Cerebellar cortex (tissue), 1 donor: ENCODE measurements at places on chromosomes 12 and 14.

- peak; percentile 96 for DNase-seq
These were observed 92.5 kb downstream of the SSPN start for GRCh38 chr12:26287671-26288381.

- no peak for DNase-seq
These were observed 9.7 kb downstream of the DNM1L start for GRCh38 chr12:32688786-32689185.

GRCh38 chr14:90198541-90199060 lies 57.8 kb upstream of the PSMC1 start:
- DNase-seq: no peak

DNA sequence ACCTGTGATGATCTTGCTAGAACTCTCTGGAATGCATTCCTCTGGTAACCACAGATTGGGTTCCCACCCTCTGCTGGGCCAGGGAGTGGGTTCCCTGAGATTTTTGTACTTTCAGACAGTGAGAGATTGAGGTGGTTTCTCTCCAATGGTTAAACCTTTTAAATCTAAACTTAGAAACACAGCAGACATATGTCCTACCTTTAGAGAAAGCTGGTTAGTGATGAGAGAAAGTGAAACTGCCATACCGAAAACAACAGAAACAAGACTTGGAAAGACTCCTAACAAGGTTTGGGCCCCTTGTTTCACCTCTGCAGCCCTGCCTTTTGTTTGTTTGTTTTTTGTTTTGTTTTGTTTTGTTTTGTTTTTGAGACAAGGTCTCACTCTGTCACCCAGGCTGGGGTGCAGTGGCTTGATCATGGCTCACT lies 9.7 kb upstream of the SGPP1 start:
- no peak for DNase-seq

- DNase-seq: no peak
These were observed 70.4 kb upstream of the RIC8B start for GRCh38 chr12:106704081-106704480.

GRCh38 chr12:7171854-7172253 lies 17.6 kb upstream of the PEX5 start:
- no peak for DNase-seq

DNA sequence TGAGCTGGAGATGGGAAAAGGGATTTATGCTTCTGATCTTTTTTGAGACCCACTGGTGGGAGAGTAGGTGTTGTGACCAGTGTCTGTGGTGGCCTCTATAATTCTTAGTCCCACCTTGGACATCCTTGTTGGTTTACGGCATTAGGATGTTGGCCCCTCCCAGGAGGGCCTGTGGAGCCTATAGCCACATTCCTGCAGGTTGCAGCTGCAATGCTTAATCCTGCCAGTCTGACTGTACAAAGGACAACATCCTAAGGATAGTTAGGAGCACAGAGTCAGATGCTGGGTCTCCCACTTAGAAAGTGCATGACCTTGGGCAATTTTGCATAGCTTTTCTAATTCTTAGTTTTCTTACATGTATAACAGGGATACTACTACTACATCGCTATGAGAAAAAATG lies 150.9 kb upstream of the SLC38A2 start:
- no peak for DNase-seq

- DNase-seq: peak; percentile 86
These were observed 172.8 kb upstream of the DCN start for GRCh38 chr12:91355150-91356006.

DNA sequence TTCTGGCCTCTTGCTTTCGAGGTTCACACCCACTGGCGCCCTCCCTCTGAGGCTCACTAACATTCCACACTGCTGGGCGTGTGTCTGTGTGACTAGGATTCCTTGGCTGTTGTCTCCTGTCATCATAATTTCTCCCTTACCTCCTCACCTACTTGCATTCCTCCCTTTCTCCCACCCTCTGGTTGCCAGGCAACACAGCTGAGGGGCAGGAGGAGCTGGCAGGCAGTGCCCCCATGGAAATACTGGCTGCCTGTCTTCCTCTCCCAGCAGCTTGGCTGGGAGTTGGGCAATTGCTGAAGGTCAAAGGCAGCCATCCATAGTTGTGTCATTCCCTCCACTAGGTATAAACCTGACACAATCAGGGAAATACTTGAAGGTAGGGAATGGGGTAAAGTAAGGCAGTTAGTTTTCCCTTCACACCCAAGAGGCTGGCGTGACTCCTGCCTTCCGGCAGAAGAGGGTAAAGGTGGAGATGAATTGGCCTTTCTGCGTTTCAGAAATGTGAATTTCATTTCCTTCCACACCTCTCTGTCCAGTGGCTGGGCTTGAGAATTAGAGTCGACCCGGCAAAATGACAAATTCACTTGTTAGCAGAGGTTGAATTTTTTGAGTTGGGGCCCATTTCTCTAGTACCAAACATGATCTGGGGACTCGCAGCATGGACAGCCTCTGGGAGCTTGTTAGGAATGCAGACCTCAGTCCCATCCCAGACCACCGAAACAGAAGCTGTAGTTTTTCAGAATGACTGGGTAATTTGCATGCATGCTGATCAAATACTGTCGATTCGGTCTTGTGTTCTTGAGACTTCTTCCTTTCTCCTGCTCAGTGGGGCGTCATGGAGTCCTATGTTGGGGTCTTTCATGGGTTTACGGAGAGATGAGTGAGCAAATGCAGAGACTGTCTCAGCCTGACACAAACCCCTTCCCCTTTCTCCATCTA lies 24.3 kb upstream of the EMP1 start:
- DNase-seq: peak; percentile 85

GRCh38 chr12:5318874-5319273 lies 113.0 kb upstream of the NTF3 start:
- DNase-seq: no peak

- no peak for DNase-seq
These were observed 2.2 kb upstream of the KRT3 start for GRCh38 chr12:52798003-52798670.

GRCh38 chr14:103105580-103106150 lies 11.1 kb downstream of the EXOC3L4 start:
- no peak for DNase-seq

DNA sequence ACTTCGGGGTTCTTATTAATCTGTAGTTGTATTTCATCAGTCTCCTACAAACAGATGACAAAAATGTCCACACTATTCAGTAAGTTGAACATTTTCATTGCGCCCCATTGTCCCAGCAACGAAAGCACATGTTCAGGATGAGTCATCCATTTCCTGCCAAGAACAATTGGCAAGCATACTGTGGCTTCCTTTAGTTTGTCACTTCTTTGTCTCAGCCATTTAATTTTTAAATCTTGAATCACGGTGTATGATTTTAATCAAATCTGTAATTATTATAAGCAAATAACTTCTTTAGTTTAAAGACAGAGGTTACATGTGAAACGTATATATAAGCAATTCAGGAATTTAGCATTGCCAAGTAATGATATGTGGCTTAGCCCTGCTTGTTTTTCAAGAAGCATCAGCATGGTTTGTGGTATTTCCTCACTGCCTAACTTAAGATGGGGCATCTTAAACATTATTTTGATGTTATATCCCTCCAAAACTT lies 211.3 kb upstream of the KRR1 start:
- DNase-seq: peak; percentile 91

- no peak for DNase-seq
These were observed 2.3 kb downstream of the KRT78 start for GRCh38 chr12:52846356-52846970.

DNA sequence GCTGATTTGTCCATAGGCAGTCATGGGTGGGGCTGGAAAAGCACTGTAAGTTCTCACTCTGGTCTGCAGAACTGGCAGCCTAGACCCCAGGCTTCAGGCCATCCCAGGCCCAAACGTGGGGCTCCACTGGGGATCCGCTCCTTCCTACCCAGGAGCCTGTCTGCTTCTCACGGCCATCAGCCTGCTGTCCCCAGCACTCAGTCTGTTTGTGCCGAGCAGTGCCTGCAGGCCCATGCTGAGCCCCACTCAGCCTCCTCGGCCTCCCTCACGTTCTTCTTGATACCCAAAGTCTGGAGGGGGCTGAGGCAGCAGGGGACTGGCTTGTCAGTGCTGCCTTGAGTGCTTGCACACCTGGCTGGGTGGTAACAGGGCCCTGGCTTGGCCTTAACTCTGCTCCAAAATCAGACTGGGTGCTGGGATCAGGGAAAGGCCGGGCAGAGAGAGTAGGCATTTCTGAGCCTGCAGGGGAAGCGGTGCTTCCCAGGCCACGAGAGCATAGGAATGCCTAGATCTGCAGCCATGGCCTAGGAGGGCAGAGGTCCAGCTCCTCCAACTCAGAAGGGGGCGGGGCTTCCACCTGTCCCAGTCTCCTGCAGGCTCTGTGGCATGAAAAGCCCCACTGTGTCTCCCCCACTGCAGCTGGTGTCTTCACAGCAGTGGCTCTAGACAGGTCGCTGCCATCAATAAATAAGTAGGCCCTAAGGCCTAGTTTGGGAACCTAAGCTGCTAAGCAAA lies 772.4 kb upstream of the FBXO33 start:
- DNase-seq: no peak

DNA sequence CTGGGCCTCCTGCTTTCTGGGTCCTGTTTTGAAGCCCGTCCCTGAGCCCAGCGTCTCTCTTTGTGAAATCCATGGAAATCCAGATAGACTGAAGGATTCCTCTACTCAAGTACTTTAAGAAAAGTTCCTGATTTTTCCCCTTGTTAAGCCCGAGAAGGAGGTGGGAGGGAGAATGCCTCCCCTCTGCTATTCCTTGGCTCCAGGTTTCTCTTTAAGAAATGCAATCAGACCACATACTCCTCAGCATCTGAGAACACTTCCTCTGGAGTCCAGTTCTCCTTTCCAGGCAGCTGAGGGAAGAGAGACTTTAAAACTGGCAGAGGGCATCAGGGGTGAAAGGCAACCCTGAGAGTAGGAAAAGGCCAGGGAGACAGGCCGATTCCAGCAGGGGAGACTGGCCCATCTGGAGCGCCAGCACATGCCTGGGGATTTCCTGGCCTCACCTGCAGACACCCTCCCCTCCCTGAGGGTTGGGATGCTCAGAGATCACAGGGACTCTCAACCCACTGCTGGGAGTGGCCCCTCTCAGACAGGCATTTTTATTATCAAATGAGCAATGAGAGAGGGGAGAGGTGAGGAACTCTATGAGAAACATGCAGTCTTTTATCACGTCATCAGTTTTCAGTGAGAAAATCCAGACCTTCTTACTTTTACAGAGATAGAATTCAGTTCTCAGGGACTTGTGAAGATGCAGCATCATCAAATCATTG lies 2.0 kb upstream of the EMP1 start:
- DNase-seq: peak; percentile 70

GRCh38 chr12:215116-215515 lies 1.2 kb upstream of the SLC6A12 start:
- DNase-seq: no peak

DNA sequence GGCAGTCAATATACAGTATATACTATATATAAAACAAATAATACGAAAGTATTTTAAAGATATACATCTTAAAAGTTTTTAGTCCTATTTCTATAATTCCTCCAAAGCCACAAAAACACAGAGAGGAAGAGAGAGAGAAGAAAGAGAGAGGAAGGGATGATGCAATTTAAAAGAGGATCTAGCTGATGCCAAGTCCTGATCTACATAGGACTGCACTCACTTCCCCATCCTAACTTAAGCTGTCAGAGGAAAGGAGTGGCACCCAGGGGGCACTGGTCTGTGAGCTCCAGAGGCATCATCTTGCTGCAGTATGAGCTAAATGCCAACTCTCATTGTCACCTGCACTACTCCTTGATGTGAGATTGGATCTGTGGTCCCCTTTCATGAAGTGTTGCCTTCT lies 95.8 kb downstream of the C12orf42 start:
- DNase-seq: no peak

GRCh38 chr12:130192642-130193345 lies 30.5 kb downstream of the FZD10 start:
- no peak for DNase-seq

DNA sequence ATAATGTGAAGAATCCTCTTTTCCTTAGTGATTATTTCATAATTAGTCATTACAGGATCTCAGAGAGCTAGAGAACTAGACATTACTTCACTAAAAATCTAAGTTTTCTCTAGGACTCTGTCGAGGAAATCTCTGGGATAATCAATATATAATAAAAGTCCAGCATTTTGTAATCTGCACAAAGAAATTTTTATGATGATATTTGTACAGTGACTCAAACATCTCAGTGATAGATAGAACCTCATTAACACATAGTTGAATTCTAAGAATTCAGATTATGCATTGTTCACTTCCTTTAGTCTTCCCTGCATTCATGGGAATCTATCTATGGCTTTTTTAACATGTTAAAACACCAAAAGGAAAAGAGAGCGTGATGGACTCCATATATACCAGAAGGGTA lies 11.0 kb downstream of the ITPR2 start:
- no peak for DNase-seq

- DNase-seq: no peak
These were observed 1.7 kb upstream of the NKX2-1 start for GRCh38 chr14:36521598-36522345.

DNA sequence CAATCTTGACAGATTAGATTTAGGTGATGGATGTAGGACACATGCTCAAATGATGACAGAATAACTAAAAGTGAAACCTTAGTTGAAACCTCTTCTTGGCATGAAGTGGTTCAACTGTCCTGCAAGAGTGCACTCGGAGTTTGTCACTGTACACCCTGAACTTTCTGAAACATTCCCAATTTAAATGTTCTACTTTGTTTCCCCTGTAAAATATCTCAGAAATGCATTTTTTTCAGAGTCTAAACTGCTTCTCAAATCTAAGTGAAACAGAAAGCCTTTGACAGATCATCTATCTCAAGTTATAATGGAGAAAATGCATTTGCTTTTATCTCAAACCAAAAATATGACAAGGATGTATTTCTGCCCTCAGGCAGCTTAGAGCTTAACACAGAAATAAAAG lies 66.0 kb downstream of the BHLHE41 start:
- DNase-seq: no peak

- no peak for DNase-seq
These were observed 7.0 kb downstream of the MTHFD1 start for GRCh38 chr14:64394977-64395633.

- no peak for DNase-seq
These were observed 341.3 kb downstream of the EGLN3 start for GRCh38 chr14:33609582-33609981.

DNA sequence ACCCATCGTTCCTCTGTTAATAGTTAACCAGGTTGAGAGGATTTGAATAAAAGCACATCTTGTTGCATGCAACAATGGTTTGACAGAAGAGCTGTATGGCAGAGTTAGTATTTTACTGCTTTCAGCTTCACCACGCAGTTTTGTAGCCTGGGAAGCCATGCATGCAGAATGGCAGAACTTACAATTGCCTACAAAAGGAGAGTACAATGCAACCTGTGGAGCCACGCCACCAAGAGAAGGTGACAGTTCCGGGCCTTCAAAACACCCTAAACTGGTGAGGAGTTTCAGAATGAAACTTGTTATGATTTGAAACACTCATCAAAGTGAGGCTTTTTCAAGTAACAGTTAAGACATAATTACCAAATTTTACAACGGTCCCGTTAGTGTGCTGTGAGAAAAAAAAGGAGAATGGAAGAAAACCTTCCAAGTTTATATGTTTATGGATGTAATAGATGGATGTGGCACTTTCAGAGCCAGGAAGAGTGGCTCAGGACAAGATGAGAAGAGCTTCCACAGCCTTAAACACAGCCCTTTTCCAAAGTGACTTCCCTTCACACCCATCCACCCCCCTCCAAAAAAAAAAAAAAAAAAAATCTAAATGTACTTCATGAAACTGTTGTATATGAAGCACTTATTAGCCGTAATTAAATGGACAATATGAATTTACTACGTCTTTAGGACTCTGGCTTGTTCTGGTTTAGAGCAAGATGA lies 158.7 kb downstream of the EGLN3 start:
- DNase-seq: no peak
